Activated T-helper 1 cell treated with anti-CD3 and anti-CD28 coated beads, Interleukin-2, amount 50 U/mL, for 16 hours (primary cell): ENCODE measurements at places on chromosomes 1 and 21.

- no peak for DNase-seq
These were observed 34.8 kb upstream of the DUSP10 start for GRCh38 chr1:221776495-221777301.

DNA sequence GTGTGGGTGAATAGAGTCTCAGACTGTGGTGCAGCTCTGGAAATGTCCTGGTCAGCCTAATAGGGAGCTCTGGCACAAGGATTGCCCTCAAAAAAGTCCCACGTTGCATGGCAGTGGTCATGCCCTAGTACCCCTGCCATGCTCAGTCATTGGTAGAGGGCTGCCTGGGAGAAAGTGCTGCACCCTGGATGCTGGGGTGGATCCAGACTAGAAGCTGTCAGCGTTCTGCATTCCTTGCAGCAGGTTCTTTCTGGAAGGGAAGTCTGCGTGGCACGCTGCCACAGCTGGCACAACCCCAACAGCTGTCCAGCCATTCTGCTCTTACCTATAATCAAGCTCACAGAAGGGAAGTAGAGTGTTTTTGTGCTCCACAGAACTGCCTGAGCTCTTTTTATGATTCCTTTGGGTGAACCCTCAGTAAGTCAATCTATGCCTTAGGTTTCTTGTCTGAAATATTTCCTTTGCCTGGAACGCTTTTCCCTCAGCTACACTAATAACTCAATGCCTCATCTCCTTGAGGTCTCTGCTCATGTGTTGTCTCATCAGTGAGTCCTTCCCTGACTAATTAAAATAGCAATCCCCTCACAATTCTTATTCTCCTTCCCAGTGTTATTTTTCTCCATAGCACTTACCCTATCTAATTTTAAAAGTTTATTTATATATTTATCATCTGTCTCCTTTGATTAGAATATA, 61.5 kb upstream of the JAK1 start:
- DNase-seq: no peak

DNA sequence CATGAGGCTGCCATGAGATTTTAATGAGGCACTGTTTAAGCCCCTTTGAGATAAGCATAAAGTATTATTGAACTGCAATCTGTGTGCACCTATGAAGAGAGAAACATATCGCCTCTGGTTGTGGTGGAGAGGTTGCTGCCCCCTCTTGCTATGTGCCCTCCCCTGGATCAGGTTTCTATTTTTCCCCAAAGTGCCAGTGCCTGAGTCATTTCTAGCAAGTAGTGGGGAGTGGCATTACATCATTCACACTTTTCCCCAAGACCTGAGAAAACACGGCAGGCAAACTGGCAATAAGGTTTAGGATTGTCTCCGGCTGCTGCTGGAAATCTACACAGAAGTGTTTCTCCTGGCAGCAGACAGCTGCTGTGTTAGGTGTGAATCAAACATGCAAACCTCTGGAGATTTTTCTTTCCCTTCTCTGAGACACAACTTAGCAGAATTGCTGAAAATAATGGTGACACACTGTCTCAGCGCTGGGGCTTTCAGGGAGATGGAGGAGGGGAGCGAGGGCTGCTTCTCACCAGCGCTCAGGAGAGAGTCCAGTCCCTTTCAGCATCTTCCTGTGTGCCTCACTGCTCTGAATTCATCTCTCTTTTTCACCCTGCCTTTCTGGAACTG, 13.7 kb upstream of the RGS16 start:
- no peak for DNase-seq

DNA sequence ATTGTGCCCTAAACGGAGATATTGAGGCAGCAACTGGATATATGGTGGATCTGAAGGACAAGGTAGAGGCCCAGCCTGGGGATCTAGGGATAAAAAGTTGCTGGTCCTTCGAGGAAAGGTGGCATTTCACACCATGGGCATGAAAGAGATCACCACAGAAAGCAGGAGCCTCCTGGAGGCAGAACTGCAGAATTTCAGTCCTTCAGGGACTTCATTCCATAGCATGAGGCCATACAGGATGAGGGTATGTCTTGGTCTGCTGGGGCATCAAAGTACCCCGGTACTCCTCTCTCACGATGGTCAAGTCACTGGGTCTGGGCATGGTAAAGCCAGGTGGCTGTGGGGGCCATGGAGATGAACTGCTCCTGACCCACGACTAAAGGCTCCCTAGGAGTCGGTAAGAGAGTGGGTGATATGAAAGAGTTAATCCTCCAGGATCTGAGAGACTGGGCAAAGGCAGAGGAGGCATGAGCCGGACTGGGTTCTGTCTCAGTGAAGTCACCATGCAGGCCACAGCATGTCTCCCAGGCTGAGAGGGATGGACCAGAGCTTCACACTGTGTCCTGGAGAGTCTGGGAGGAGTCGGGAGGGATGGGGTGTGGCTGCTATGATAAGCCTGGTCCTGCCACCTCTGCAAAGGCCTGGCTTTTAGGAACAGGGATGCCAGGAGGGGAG, 5.8 kb upstream of the SPRR5 start:
- DNase-seq: no peak

- DNase-seq: peak; percentile 58
These were observed 57.9 kb downstream of the FHAD1 start for GRCh38 chr1:15304708-15305467.

- no peak for DNase-seq
These were observed 70.8 kb downstream of the SMYD2 start for GRCh38 chr1:214351551-214352277.

GRCh38 chr1:109484519-109484975, 842 bp downstream of the ATXN7L2 start:
- no peak for DNase-seq

GRCh38 chr1:242827538-242827937, 303.0 kb upstream of the PLD5 start:
- DNase-seq: no peak

DNA sequence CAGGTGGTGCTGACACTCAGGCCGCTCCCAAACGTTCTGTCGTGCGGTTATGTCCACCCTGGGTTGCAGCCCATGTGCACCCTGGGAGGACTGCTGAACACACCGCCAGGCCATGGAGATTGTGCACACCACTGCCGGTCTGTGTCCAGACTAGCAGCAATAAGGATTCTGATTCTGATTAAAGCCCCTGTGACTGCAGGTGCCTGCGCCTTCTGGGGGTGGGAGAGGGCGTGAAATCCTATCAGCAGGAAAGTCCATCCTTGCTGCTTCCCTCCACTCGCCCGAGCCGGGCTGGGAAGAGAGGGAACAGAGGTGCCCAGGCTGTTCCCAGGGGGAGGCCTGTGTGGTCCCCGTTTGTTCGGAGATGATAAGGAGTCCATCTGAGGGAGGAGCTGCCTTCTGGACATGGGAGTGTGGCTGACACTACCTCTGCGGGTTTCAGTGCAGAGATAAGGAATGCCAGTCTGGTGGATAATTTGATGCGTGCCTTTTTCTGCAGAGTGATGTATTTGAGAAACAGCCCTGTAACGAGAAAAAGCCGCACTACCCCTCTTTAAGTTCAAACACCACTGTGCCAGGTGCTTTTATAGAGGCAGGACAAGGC, 41.2 kb downstream of the BACE2 start:
- DNase-seq: no peak

DNA sequence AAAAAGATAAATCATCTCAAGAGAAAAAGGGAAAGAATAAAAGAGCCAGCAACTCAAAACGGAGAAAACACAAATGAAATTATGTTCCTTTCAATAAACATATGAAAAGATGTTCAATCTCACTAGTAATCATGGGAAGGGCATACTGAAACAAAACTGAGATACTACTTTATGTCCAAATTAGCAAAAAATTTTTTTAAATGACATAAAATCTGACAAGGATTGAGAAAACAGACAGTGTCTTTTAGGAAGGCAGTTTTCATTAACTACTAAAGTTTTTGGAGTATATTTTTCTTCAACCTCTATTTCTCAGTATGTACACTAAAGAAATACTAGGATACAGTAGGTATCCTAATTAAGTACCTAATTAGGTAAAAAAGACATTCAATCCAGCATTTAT, 73.3 kb downstream of the ARID4B start:
- no peak for DNase-seq

GRCh38 chr1:112528076-112528475, 19.3 kb downstream of the WNT2B start:
- DNase-seq: no peak

- DNase-seq: no peak
These were observed 47.5 kb upstream of the LPAR3 start for GRCh38 chr1:84940481-84940880.

GRCh38 chr1:59480188-59480888, 183.4 kb downstream of the FGGY start:
- DNase-seq: no peak

DNA sequence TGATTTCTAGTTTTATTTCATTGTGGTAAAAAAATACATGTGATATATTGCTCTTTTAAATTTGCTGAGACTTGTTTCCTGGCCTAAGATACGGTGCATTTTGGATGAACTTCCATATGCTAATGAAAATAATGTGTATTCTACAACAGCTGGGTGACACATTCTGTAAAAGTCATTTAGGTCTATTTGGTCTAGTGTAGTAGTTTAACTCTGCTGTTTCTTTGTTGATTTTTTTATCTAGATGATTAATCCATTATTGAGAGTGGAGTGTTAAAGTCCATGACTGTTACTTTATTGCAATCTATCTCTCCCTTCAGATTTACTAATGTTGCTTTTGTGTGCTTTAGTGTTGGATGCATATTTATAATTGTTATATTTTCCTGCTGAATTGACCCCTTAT, 161.4 kb downstream of the VAV3 start:
- DNase-seq: no peak

DNA sequence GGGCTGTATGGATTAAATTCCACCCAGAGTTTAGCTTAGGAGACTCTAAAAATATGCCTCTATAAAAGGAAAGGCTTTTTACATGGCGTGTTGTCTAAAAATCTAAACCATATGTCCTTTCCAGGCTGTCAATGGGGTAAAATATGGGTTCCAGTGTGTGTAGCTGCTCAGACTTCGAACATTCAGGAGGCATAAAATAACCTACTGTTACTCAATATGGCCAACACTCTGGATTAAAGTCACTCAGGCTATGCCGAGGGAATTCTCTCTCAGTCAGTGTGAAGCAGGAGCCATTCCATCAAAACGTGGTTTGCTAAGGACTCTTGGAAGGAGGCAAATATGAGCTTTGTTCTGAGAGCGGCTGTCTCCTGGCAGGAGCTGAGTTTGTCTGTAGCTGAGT, 135.3 kb downstream of the RUNX1 start:
- no peak for DNase-seq

GRCh38 chr21:44939532-44940115, at the start of gene SLX9:
SLX9 (plus strand) TSS chr21:44940029; CDS start chr21:44940058, 29 bp downstream.
- peak; percentile 75 for DNase-seq

DNA sequence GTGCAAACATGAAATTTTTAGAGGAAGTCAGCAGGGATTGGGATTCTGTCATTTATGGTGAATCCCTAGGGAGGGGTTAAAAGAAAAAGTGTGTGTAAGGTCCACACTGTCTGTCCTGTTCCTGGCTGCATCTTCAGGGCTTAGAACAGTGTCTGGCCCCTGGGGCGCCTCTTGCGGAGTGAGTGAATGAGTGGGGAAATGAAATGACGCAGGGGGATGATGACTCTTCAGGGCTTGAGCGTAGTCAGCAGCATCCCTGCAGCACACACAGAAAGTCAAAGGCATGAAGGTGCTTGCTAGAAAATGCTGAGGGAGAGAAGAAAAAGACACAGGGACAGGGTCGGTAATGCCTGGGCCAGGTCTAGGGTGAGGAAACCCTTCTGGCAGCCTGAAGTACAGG, 57.8 kb downstream of the PGBD5 start:
- DNase-seq: no peak

- DNase-seq: no peak
These were observed 16.2 kb downstream of the DRAXIN start for GRCh38 chr1:11707621-11708276.

- DNase-seq: no peak
These were observed 383.8 kb upstream of the VAMP3 start for GRCh38 chr1:7387053-7387927.

DNA sequence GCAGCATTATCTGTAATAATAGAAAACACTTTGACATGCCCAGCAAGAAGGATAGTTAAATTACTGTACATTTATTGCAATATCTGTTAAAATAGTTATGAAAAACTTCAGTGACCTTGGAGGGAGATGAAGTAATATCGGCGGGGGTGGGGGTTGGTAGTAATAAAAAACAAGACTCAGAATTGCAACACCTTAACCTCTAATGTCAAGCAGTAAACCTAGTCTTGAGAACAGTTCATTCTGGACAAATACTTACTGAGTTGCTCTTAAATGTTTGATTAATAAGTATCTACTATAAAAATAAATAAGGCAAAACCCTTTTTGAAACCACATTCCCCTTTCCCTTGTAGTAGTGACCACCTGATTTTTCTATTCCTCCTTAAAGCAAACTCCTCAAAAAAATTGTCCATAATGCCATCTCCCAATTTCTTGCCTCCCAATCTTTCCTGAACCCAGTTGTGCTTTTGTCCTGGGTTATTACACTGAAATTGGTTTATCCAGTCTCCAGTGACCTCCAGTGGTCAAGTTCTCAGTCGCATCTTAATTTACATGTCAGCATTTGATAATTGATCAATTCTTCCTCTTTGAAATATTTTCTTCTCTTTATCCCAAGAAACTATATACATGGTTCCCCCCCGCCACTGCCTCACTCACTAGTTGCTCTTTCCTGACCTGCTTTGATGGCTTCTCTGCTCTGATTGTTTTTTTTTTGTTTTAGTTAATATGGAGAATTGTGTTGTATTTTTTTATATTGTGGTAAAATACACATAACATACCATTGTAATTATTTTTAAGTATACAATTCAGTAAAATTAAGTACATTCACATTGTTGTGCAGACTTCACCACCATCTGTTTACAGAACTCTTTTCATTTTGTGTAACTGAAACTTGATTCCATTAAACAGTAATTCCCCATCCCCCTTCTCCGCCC, 36.8 kb downstream of the RAP1A start:
- DNase-seq: no peak

- no peak for DNase-seq
These were observed 994.6 kb upstream of the PRMT6 start for GRCh38 chr1:106061586-106062495.

- DNase-seq: no peak
These were observed 54.3 kb downstream of the KCNK1 start for GRCh38 chr1:233668146-233668724.

- DNase-seq: no peak
These were observed 12.5 kb downstream of the PODN start for GRCh38 chr1:53074313-53075154.

DNA sequence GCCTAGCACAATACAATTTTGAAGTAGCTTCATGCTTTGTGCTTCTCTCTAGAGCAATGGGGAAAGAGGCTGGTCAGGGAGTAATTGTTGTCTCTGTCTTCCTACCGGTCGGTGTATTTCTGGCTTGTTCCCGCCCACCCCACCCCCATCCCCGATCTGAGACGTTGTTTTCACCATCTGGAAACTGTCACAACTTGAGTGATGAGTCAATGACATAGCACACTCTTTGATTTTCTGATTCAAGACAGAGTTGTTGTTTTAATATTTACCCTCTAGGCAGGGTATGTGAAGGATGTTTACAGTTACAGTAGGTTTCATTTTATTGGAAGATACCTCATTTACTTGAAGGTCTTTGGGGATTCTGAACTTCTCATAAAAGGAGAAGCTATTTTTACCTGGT, 7.0 kb downstream of the IL12RB2 start:
- DNase-seq: no peak
